Cerebellum (tissue), 4 donors: ENCODE measurements at places on chromosomes 4 and X. TPM values are rescaled to one million over a fixed set of nuclear protein-coding genes. Genes with fewer than 3 reads are reported as not detected.

- peak; percentile 21 for DNase-seq
Measured at GRCh38 chrX:110407910-110408545, 49.4 kb downstream of the RTL9 start.

Gene MPP1
- total RNA-seq, result 17.8 TPM

Gene ZNF827
- total RNA-seq, result 30.5 TPM

Gene F8A2
- total RNA-seq, result not detected

DNA sequence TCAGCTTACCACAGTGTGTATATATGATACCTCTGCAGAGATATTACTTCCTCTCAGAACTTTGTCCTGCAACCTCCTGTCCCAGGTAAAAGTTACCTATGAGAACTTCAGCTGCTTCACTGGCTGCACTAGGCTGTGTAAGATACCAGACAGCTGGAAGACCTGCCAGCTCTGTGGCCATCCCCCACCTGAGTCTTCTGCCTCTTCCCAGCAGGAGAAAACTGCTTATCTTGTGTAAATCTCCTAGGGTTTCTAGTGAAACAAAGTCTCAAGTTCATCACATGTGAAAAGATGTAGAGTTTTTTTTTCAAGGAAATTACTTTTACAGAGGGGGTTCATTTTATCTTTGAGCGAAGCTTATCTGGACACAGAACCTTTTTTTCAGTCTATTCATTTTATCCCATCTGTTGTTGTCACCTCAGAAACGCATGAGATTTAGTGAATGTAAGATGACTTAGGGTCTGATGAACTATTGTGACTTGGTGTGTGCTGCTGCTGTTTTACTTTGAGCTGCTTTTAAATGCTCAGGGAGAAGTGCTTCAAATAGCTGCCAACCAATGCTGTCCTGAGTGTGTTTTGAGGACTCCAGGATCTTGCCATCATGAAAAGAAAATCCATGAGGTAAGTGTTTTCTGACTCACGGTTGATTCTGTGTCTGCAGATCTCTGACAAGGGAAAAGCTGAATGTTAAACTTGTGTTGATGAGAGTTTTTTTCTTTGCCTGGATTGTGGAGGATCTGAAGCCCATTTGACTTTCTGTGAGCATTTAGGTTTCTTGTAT lies 187.8 kb downstream of the FRAS1 start:
- no peak for DNase-seq

Gene ANAPC10
- 43.0 TPM for total RNA-seq

- peak; percentile 26 for DNase-seq
Measured at GRCh38 chr4:113684534-113685091, 76.9 kb downstream of the CAMK2D start.

- peak; percentile 11 for DNase-seq
Measured at GRCh38 chr4:86357608-86358007, 2.2 kb downstream of the MAPK10 start.

Gene NSUN7
- 5.1 TPM for total RNA-seq

Gene ADH1A
- total RNA-seq, result not detected

Gene PDZD4
- 89.6 TPM for total RNA-seq

GRCh38 chr4:150769845-150770244 lies 187.9 kb downstream of the MAB21L2 start:
- no peak for DNase-seq

DNA sequence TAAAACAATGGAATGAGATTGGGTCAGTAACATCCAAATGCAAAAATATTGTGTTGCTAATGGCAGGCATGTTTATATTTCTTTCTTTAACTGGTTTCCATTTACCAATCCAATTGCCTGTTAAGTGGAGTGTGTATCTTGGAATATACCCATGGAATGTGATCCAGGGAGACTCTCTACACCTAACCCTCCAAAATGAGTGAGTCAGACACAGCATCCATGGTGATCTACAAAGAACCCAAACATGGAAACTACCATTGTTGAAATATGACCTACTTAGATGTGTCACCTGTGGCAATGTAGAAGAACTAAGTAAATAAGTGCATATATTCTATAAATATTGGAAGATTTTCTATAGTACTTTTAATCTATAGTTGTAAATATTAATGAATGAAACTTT lies 110.3 kb downstream of the AREG start:
- DNase-seq, result no peak

GRCh38 chr4:1354136-1354982 lies 7.4 kb downstream of the UVSSA start:
- no peak for DNase-seq

DNA sequence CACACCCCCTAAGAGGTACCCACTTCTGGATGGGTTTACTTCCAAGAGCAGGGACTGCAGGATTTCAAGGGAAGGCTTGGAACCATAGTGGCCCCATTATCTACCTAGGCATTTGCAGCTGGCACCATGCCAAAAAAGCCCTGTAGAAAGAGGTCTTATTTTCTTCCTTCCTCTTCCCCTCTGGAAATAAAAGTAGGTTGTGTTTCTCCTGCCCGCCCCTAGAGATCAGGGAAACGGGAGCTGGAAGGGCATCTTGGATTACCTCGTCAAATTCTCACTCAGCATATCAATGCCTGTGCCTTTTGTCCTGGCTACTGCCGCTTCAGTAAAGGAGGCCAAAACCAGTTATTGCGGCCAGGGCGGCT lies 1.6 kb downstream of the SCD5 start:
- peak; percentile 23 for DNase-seq

Gene SLIT2
- total RNA-seq, result 46.4 TPM

Gene SOWAHD
- total RNA-seq, result 0.91 TPM

Gene XAGE2
- total RNA-seq, result not detected

- no peak for DNase-seq
Measured at GRCh38 chr4:3404546-3404945, 37.2 kb upstream of the HGFAC start.

DNA sequence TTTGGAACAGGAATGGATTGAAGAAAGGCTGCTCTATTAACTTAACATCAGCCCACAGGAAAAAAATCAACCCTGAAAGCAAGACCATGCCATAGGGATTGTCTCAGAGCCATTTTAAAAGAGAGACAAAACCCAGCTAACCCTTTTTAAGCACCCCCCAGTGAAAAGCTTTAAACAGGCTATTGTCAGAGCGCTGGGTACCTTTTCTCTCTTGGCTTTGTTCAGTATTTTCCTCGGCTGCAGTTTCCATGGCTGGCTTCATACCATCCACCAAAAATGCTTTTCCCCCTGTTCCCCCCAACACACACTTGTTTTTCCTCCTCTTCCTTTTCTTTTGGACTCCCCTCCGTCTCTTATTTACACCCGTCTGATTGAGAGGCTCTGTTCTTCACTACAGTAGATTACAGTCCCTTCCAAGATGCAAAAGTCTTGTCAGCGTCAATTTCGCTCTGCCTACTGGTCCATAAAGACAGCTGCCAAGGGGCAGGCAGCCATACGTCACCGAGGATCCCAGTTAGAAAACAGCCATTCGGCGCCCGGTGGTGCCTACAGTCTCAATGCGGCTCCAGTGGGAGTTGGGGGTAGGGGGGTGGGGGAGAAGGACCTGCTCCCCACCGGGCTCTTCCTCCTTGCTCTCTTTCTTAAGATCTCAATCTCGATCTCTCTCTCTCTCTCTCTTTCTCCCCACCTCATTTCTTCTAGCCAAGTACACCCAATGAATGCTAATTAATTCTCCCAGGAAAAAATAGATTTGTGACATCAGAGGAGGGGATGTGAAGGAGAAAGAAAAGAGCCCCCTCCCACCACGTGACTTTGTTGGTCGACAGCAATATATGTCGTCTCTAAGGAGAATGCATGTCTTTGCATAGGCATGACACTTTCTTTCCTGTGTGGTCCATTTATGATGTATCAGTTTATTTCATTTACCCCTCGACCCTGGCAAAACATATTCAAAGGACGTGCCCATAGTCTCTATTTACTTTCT lies at the start of gene GPM6B:
GPM6B (minus strand) TSS at position 451 of the 985 bp plus-strand sequence; CDS start at position 262, 189 bp downstream.
- DNase-seq, result peak; percentile 57

Gene NEUROG2
- total RNA-seq, result 7.8 TPM

GRCh38 chr4:14059006-14059405 lies 431.5 kb upstream of the BOD1L1 start:
- no peak for DNase-seq

- peak; percentile 48 for DNase-seq
Measured at GRCh38 chr4:98627531-98628257, 30.7 kb downstream of the TSPAN5 start.

GRCh38 chr4:98945297-98945850 lies 16.4 kb upstream of the EIF4E start:
- no peak for DNase-seq

DNA sequence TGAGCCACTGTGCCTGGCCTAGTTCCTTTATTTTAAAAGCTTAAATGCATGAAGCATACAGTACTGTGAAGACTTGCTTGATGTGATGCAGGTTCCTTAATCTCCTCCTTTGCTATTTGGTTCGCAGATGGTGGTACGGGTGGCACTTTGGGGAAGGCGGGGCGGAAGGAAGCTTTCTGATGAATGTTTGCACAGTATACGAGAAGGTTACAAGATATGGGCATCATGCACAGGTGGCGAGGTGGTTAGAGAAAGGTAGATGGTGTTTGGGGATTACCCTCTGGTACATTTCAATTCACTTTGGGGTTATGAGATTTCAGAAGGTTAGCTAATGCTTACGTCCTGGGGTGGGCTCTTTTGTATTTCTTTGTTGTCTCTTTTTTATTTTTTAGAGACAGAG lies 17.2 kb downstream of the RHOH start:
- DNase-seq, result no peak

DNA sequence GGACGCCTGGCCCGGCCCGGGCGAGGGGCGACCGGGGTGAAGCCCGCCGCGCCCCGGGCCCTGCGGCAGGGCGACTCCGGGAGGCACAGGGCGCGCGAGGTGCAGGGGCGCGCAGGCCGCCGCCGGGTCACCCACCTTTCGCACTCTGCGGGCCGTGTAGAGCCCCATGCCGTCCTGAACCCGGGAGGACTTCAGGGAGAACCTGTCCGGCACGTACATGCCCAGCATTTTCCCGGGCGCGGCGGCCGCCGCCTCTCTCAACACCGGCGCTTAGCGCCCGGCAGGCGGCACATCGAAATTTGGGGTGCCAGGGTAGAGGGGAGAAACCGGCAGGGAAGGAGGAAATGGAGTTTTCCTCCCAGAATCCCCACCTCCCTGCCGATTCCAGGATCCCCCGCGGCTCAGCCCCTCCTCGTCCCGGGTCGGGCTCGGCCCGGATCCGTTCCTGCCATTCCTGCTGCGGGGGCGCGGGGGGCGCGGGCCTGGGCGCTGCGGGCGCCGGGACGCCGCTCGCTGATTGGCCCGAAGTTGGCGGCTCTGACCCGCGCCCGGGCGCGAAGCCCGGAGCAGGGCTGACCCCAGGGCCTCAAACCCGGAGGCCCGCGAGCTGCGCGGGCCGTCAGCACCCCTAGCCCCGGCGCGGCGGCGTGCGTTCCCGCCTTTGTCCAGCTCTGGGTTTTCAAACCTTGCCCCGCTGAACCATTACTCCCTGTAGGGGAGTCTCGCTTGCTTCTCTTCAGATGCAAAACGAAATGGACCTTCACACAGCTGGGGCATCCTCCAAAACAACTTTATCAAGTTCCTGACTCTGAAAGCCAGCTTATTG lies at the start of gene PRDM5:
PRDM5 (minus strand) TSS at position 346 of the 826 bp plus-strand sequence; CDS start at position 228, 118 bp downstream.
- peak; percentile 12 for DNase-seq

GRCh38 chr4:121771869-121772268 lies 6.9 kb upstream of the SMIM43 start:
- DNase-seq, result no peak

DNA sequence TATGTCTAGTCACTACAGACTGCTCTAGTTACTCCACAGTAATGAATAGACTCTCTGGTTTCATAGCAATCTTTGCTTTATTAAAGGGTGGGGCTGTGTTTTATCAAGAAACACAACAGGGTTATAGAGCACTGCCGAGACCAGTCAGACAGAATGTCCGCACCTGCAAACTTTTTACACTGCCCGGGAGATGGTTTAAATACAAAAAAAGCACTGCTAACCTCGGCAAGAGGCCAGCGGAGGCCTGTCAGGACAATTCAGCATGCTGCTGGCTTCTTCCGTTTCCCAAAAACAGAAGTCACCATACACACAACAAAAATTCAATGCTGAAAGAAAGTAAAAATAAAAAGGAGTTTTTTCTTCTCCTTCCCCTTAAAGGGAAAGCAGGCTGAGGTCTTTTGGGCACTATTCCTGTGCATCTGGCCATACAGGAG lies 67.4 kb downstream of the IRF2 start:
- no peak for DNase-seq

- DNase-seq, result no peak
Measured at GRCh38 chr4:68369142-68369805, 19.4 kb upstream of the YTHDC1 start.
